ENCODE measurements at places on chromosomes 3 and 15.

DNA sequence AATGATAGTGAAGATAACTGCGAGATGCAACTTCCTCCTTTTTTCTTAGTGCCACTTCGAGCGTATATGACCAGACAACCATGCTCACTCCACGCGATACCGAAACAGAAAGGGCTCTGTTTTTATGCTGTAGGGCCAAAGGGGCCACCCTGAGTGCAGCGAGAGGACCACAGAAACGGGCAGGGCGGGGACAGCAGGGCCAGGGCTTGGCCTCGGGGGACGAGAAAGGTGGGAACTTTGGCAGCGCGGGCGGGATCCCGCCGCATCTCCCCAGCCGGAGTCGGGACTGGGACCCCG, 483 bp downstream of the VPS13C start:
- DNase-seq: no peak

DNA sequence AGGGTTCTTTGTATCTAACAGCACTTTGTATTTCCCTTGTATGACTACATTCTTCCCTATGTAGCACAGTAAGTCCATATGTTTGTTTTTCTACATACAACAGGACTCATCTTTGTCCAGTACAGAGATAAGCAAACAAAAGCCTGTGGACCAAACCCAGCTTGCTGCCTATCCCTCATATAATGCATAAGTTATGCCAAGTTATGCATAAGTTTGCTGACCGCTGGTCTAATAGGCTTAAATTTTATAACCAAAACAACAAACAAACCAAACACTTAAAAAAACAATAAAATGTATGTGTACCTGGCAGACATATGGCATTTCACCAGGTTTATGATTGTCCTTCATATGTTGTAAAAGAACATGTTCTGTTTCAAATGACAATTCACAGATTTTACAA, 56.0 kb downstream of the ZNF280D start:
- no peak for DNase-seq

GRCh38 chr3:57805266-57805665, 49.2 kb downstream of the SLMAP start:
- no peak for DNase-seq

GRCh38 chr3:189158034-189158433, 13.7 kb upstream of the TPRG1 start:
- no peak for DNase-seq

DNA sequence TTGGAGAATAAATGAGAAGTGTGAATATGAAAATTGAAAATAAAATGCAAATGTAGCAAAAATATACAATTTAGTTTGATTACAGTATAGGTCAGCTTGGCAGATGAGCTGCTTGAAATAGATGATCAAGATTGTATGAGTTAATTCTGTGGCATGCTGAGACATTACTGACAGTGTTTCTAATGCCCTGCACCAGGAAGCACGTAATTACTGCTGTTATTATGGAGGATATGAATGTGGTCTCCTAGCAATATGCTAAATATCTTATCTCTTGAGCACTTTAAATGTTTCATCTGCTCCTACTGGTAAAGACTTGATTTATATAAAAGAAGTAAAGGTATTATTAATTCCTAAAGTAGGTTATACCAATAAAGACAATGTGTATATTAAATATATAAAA, 1015.5 kb downstream of the PLOD2 start:
- DNase-seq: no peak

- no peak for DNase-seq
Measured at GRCh38 chr3:194447657-194448056, 39.1 kb downstream of the ATP13A3 start.

GRCh38 chr3:186260726-186261125, 101.3 kb downstream of the DGKG start:
- no peak for DNase-seq

GRCh38 chr3:3851621-3852323, 52.5 kb downstream of the LRRN1 start:
- no peak for DNase-seq

- no peak for DNase-seq
Measured at GRCh38 chr3:178982137-178982536, 89.5 kb downstream of the ZMAT3 start.

GRCh38 chr15:75349851-75350588, 3.2 kb downstream of the NEIL1 start:
- DNase-seq: no peak

DNA sequence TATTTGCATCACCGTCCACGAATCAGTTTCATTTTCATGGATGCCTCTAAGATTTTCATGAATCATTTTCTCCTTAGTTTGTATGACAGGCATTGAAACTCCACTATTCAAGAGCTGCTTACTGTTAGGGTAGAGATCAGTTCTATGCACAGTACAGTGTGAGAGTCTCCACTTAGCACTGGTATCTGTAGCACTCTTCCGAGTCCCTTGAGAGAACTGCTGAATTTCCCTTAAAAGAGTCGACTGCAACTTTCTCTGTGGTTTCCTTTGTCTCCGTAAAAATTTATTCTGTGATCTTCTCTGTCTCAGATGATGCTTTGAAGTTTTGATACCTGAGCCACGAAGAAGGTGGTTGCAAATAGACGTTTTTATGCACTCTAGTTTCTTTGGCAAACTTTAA, 14.8 kb downstream of the GTPBP8 start:
- DNase-seq: no peak

DNA sequence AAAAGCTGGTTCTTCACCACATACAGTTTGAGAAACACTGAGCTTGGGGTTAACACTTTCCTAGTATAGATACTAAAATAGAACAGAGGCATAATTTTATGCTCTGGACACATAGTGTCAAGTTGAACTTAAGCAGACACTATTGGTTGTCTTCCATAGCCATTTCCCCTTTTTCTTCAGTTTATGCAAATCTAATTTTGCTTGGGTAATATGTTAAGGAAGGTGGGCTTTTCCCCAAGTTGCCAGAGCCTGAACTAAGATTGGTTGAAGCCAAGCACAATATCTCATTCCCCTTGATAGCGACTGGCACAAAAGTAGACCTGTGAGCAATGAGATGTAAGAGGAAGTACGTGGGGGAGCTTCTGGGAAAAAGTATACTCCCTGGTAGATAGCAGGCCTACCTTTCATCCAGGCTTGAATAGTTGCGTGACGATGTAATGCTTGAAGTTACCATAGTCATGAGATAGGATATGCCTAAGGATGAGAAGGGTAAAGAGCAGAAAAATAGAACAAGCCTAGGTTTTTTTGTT, 4.5 kb upstream of the POPDC2 start:
- DNase-seq: no peak

- no peak for DNase-seq
Measured at GRCh38 chr15:34583399-34584329, at the start of gene GOLGA8B. TSS of gene GOLGA8B (minus strand) at chr15:34583651. CDS start at chr15:34535912, 47,739 bp downstream.

GRCh38 chr3:147200545-147200944, 205.8 kb downstream of the ZIC4 start:
- no peak for DNase-seq

DNA sequence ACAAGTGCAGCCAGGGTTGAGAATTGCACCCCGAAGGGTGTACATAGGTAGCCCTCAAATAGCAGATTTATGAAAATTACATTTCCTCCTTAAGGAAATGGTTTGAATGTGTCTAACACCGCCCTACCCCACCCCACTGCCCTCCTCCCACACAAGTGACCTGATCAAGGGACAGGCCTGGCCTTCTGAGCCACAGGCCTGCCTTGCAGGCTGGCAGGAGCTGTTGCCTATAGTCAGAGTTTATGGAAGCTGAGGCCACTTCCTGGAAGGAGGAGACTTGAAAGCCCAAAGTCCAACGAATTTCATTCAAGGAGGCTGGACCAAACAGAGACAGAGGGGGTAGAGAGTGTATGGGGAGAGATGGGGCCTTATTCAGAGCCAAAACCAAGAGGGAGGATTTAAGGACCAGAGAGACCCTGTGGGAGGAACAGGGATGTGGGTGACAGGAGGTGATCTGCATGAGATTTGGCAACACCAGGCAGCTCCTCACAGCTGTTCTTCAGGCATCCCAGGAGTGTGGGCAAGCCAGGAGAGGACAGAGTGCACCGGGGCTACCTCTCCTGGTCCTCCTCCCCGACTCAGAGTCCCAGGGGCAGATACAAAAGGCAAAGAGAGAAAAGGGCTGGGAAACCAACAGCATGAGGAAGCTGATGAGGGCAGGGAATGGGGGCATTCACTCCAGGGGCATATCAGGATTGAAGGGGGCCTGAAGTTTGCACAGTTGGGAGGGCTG, 100.4 kb upstream of the HES1 start:
- peak; percentile 29 for DNase-seq

- no peak for DNase-seq
Measured at GRCh38 chr3:140717921-140718320, 40.1 kb downstream of the TRIM42 start.

- no peak for DNase-seq
Measured at GRCh38 chr3:47586746-47587145, 8.1 kb upstream of the CSPG5 start.

DNA sequence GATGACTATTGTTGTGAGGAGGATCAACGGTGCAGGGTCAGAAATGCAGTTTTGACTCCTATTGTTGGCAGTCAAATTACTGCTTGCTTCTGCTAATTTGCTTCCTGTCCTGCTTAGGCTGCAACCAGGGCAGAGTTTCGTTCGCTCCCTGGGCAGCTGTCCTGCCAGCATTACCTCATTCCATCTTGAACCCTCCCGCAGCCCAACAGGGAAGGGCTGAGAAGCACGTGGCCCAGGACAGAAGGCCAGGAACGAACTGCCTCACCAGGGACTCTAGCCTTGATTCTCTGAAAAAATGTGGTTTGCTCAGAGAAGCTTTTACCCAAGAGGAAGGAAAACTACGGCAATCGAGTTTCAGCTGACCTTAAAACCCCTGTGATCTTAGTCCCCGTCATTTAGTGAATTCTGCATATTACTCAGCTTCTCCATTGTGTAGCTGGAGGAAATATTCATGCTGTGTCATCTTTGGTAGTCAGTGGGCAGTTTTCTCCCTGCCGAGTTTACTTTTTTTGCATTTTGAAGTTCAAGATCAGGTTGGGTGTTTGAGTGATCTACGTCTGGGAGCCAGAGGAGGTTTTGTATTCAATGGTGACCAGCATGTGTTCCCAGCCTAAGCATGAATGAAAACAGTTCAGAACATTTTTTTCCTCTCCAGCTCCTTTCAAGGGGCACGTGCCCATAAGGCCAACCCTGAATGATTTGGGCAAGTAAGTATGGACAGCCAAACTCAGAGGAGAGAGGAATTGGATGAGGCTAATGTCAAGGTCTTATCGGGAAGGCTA, 23.0 kb downstream of the TLNRD1 start:
- DNase-seq: peak; percentile 89

Data from coronary artery (tissue), 2 donors.